CD4-positive, alpha-beta T cell treated with Interleukin-15 for 1 hour (primary cell): ENCODE measurements at places on chromosomes 6 and 20.

GRCh38 chr20:58416835-58417234 is 27.8 kb downstream of the VAPB start:
- DNase-seq: no peak

DNA sequence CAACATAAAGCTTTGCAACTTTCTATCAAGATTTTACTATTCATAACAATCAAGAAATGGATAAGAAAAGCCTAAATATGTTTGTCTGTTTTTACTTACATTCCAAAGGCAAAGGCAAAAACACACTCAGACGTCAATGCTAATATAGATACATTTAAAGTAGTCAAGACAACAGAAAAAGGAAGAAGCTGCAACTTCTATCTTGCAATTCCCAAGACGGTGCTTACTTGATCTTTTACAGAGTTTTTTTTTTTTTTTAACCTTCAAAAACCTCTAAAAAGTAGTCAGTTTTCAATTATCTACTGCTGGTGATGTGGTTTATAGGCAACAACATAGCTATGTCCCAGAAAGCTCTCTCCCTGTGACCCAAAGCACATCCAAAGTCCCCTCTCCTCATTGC is 58.1 kb downstream of the EPB41L2 start:
- no peak for DNase-seq

GRCh38 chr6:1135726-1136414 is 176.0 kb upstream of the FOXQ1 start:
- no peak for DNase-seq

GRCh38 chr6:30881392-30882203 is 2.7 kb upstream of the DDR1 start:
- DNase-seq: no peak

DNA sequence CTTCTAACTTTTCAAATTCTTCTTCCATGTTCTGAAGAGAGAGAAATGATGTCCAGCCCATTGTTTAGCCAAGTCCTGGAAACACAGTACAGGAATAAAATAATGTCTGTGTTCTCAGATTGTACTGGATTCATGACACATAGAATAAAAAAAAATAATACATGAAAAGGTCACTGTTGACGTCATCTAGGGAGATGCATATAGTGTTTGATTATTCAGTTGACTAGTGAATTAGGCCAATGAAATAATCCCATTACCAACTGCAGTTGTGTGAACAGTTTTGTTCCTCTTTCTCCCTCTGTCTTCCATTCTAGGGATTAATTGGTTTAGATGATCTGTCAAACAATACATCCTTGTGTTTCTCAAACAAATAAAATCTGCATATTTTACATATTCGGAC is 222.8 kb downstream of the ALDH8A1 start:
- DNase-seq: no peak

- no peak for DNase-seq
Observed at GRCh38 chr20:53557130-53557529, 36.5 kb downstream of the ZNF217 start.
